D721Med (cell line): ENCODE measurements at places on chromosomes 5 and 9.

DNA sequence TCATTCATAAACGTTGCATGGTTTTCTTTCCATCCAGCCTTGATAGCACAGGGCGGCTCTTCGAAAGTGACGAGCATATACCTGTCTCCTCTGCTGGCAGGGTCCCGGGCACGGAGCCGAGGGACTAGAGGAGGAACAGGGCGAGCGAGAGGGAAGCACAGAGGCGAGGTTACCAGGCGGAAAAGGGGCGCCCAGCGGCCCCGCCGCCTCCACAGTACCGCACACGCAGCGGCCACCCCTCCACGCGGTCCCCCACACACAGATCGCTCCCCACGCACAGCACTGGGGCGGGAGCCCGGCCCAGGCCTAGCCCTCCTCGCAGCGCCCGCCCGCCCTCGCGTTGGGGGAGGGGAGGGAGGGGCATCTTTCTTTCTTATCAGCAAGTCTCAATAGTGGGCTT lies 296.6 kb upstream of the DAB2 start:
- DNase-seq, result no peak

- DNase-seq, result no peak
Observed at GRCh38 chr9:86077276-86077675, 22.1 kb downstream of the GOLM1 start.

- DNase-seq, result no peak
Observed at GRCh38 chr5:1512541-1513291, 11.0 kb downstream of the LPCAT1 start.

DNA sequence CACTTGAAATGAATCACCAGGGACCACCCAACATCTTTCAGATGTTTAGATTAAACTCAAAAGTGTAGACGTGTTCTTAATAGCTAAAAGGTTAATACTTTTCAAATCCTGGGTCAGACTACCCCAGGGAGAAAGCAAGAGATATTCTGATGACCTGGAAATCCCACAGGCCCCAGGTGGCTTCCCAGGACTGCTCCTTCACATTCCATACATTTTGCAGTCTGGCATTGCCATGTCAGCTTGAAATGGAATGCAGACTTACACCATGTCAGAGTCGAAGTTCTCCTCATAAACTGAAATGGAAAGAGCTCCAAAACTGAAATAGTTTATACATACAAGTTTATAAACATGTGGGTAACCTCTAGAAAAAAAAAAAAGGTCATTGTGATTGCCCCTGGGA lies 61.5 kb downstream of the TMEM167A start:
- DNase-seq, result no peak

DNA sequence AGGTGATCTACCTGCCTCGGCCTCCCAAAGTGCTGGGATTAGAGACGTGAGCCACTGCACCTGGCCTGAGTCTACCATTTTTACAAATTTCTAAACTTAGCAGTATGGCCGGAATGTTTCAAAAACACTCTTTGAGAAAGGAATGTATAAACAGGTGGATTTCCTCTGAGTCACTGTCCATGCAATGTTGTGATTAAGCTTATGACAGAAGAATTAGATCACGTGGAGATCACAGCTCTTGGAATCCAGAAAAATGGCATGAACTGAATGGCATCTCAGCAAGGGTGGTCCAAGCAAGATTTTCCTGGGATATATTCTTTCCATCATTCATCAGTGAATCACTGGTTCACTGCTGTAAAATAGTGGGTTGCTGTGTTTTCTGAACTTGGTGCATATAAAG lies 865.0 kb downstream of the PTPRD start:
- DNase-seq, result no peak

- no peak for DNase-seq
Observed at GRCh38 chr9:133711428-133712220, 26.5 kb downstream of the SARDH start.

DNA sequence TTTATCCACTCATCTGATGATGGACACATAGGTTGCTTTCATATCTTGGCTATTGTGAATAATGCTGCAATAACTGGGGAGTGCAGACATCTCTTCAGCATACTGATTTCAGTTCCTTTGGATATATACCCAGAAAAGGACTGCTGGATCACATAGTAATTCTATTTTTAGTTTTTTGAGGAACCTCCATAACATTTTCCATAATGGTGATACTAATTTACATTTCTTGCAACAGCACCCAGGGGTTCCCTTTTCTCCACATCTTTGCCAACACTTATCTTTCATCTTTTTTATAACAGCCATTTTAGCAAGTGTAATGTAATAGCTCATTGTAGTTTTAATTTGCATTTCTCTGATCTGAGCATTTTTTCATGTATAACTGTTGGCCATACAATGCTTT lies 34.1 kb upstream of the NR4A3 start:
- no peak for DNase-seq

- DNase-seq, result no peak
Observed at GRCh38 chr9:26247861-26248260, 569.6 kb upstream of the TUSC1 start.

- DNase-seq, result no peak
Observed at GRCh38 chr5:104372796-104373195, 810.2 kb upstream of the NUDT12 start.

- no peak for DNase-seq
Observed at GRCh38 chr5:131610198-131611063, 24.6 kb downstream of the RAPGEF6 start.

DNA sequence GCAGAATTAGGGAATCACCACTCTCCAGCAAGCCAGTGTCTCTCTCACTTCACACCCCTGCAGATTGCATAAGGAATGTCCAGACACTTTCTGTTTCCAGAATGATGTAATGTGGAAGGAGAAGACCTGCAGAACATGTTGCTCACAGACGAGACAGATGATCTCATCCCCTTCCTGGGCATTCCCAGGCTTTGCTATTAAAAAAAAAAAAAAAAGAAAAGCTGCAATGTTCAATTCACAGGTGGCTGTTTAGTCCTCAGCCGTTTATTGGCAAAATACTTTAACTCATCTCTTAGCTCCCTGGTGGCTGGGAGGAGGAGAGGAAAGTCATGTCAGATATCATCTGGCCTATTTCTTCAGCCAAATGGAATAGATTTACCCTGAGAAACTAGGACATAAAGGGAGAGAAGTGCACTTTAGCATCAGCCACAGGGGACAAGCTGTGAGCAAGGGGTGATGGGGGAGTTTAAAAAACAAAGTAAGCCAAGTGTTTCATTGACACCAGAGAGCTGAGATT lies 95.9 kb upstream of the TNC start:
- DNase-seq, result no peak

DNA sequence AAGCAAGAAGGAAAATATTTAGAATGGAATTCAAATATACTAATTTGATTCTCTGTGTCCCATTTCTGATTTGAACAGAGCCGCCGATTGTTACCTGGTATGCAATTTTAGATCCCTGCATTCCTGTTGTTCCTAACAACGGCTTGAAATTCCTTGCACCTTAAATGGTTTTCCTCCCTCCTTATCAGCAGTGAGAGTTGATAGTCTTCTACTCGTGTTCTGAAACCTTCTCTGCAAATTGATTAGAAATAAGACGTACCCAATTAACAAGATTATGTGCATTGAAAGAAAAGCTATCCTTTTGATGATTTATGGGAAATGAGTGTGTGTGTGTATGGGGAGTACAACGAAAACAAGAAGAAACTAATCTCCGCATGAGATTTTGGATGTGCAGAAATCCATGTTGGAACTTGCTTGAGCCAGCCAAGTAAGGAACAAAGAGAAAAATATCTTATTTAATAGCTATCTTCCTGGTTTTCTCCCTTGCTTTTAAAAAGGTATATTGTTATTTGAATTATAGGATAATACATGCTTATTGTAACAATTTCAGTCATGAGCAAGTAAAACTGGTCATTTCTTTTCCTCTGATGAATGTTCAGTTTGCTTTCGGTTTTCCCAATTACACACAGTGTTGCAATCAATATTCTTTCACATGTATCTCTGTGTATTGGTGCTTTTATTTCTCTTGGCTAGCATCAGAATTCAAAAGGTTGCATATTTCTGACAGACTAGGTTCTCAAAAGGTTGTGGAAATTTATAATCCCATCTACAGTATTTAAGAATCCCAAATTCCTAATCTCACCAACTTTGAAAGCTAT lies 211.1 kb upstream of the ACTBL2 start:
- DNase-seq, result no peak

DNA sequence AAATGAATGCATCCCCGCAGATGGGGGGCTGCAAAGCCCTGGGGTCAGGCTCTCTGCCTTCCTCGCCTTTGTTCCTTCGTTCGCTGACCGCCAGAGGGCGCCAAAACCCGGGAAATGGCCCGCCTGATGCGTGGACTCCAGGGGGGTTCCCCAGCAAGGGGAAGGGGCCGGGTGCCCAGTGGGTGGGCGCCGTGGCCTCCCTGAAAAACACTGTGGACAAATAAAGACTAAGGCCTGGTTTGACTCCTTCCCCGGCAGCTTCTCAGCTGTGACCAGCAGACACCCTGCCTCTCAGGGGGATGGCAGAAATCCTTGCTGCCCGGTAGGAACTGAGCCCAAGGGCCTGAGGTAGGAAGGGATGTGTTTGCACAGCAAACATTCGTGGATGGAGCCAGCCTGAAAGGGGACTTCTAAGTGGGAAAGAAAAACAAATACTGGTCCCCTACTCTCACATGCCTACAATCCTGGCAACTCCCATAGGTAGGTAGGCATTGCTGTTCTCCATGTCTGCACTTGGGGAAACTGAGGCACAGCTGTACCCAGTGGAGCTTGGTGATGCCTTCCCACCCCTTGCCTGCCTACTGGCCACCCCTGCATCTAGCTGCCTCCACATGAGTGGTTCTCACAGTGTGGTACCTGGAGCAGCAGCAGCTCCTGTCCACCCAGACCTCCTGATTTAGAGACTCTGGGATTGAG lies 57.7 kb downstream of the DUSP1 start:
- DNase-seq, result no peak

DNA sequence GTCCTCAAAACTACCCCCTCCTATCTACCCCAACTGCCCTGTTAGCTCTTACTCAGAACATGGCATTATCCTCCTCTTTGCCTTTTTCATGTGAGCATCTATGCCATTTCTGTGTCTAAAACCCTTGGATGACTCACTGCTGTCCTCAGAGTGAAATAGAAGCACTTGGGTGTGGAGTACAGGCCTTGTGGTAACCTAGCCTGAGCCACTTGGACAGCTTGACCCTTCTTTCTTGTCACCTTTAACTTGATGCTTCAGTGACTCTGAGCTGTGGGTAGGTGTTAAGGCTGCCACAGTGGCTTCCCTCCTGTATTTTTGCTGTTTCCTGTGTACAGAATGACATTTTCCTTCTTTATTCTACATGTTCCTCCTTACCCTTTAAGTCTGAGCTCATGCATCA lies 391.4 kb downstream of the SH3GL2 start:
- DNase-seq, result no peak

DNA sequence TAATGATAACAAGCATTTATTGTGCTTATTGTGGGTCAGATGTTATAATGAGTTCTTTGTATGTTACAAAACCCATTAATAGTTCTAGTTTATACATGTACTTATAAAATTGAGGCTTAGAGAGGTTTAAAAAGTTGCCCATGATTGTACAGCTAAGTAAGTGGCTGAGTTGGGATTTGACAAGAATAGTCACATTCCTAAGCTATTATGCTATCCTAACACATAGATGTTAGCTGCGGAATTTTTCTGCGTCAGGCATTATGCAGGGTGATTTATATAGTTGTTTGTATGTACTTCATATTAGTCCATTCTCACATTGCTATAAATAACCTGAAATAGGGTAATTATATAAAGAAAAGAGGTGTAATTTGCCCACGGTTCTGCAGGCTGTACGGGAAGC lies 12.5 kb downstream of the COMMD10 start:
- DNase-seq, result no peak

- DNase-seq, result no peak
Observed at GRCh38 chr5:122297587-122298298, 14.3 kb upstream of the SNCAIP start.

DNA sequence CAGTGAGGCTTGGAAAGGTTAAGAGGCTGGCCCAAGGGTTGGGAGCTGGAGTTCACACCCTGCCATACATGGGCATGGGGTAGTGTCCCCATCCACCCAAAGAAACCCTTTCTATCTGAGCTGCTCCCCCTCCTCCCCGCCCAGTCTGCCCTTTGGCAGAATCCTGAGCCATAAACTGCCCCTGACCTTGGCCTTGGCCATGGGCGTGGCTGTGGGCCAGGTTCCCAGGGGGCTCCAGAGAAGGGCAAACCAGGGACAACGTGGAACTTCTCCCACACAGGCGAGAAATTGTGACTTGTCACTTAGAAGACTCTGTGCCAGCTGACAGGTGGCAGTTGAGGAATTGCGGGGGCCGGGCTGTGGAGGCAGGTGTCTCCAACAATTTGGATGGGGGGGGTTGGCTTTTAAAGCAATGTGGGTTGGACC lies 4.8 kb downstream of the FAM78A start:
- no peak for DNase-seq

- DNase-seq, result no peak
Observed at GRCh38 chr5:166883016-166883415, 1408.4 kb upstream of the WWC1 start.

DNA sequence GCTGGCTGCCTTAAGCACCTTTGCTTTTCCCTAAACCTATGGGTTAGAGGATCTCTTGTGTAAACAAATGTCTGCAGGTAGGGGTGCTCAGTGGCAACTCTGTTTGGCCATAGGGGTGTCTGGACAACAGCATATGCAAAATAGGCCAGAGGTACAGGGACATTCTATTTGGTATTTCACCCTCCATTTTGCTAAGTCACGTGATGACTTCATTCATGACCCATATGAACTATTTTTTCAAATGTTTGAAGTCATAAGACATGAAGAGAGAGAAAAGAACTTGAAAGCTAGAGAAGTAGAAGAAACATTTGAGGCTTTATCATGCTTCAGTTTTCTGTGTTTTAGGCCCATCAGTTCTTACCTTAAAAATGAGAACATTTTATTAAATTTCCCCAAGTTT lies 370.2 kb downstream of the GADD45G start:
- DNase-seq, result no peak
